ENCODE measurements at places on chromosomes 2 and 18.

DNA sequence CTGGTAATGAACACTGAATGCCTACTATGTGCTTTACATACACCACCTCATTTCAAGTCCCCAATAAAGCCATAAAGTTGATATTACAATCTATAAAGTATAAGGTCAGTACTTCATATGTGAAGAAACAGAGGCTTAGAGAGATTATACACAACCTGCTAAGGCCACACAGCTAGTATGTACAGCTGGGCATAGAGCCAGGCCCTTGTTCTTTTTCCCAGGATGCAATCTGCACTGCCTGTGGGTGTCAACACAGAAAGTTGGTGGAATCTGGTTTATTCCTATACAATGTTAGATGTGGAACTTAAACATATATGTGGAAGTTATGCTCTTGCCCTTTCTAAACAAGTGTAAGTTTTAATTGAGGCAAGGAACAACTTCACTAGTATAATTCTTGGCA is 32.8 kb downstream of the INSIG2 start:
- DNase-seq = no peak

- no peak for DNase-seq
These were observed 93.8 kb downstream of the CMPK2 start for GRCh38 chr2:6771634-6772611.

DNA sequence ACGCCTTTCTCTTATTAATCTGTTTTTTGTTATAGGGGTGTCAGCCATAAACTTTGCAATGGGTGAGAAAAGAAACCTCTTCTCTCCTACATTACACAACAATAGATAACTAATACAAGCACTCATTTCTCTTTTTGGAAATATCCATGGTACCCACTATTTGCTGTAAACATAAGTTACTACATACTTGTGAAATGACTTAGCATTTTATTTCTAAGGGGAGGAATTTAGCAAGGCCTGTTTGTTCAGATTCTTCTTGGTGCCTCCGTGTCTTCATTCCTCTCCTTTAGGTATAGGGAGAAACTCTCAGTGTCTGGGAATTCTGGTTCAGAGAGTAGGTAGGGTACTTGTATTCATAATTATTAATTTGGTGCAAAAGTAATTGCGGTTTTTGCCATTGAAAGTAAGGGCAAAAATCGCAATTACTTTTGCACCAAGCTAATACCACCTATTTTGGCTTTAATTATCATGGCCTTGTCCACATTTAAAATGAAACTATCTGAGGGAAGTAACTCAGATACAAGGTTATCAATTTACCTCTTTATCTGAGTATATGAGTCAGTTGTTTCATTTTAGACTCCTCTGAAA is 134.8 kb downstream of the MREG start:
- no peak for DNase-seq

DNA sequence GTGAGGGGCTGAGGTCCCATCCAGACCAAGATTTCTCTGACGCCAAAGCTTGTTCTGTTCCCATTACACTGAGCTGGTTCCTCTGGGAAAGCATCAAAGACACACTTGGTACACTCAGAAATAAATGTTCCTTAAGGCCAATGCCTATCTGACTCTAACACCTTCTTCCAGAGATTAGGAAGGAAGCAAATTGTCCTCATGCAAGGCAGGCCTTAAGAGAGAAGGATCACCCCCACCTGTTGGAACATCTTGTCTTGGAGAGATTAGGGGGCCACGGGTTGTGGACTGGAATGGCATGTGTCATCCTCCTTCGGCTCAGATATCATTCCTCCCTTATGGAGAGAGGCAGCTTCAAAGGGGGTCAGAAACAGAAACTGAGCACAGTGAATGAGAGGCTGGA is 100.2 kb downstream of the ANKRD44 start:
- DNase-seq = no peak

- DNase-seq = no peak
These were observed 18.2 kb downstream of the ADRA2B start for GRCh38 chr2:96097951-96098823.

DNA sequence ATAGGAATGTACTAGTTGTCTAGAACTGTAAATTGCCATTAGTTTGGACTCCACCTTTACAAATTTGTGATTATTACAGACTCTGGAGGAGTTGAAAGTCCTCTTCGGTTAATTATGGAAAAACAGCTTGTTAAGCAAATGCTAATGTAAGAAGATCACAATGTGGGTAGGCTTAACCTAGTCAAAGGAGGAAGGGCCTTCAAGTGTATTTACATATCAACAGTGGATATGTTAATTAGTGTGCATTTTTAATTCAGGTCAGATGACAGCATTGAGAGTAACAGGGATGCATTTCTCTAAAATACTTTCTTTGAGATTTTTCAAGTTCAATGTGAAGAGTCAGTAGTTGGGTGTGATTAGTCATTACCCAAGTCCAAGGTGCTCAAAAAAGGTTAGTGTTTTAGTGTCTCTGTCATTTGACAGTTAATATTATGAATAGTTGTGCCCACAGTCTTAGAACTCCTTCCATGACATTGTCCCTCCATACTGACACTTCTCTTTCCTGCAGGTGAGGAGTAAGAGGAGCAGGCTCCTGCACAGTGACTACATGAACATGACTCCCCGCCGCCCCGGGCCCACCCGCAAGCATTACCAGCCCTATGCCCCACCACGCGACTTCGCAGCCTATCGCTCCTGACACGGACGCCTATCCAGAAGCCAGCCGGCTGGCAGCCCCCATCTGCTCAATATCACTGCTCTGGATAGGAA is 28.0 kb downstream of the CD28 start:
- DNase-seq = no peak

GRCh38 chr18:46268671-46269070 is 164.5 kb downstream of the HAUS1 start:
- no peak for DNase-seq

DNA sequence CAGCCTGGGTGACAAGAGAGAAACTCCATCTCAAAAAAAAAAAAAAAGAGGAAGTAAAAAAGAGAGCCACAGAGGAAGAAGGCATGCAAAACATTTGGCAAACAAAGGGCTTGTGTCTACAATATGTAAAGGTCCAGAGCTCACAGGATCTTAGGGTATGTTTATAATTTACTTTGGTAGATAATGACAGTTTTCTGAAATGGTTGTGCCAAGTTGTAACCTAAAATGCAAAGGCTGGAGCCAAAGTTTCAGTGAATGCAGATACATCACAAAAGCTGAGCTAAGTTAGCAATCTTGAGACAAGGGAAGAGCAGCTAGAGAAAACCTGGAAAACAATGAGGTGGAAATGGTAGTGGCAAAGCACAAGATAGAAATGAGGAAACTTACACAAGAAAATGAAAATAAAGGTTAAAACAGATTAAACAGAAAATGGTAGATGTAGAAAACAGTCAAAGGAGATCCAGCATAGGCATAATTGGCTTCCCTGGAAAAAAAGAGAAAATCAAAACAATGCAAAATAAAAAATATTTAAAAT is 77.5 kb upstream of the HK2 start:
- no peak for DNase-seq

DNA sequence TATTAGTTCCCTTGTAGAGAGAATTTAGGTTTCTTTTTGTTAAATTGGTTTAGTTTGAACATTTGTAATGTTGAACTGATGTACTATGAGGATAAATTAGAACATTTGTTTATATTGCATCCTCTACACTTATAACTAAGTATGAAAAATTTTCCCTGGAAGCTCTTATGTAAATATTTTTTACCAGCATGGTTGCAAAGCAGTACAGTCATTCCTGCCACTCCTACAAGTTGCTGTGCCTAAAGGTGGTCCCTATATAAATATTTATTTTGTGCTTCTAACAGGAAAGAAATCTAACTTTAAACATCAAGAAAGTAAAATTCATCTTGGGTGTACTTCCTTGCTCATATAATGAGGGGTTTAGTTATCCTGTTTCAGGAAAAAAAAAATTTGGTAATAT is 14.2 kb downstream of the TWSG1 start:
- no peak for DNase-seq

DNA sequence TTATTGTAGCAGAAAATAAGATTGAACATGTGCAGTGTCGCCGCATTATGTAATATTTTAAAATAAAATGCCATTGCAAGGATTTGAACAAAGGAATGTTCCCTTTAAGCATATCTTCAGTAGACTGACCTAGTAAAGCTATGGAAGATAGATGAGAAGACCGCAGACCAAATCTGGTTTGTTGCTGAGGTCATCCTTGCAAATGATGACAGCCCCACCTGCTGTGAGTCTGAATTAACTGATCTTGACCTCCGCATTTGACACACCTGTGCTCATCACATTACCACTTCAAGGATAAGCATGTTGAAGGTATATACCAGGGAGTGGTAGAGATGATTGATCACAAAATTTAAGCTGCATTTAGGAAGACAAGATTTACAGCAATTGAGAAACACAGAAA is 96.2 kb downstream of the NYAP2 start:
- DNase-seq = no peak

DNA sequence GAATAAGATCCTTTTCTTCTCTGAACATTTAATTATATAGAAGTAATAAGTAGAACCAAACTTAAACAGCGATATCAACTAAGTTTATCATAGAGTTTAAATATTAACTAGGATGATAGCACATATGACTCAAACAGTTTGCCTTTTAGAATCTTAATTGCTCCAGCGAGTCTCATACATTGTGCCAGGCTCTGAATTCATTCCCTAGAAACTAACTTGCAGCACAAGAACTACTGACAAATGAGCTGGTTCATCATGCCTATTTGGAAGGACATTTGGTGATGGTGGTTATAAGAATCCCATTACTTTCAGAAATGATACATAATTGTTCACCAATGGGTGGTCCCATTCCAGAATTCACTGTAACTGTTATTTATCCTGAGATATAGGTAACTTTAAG is 1026.6 kb upstream of the DDX18 start:
- DNase-seq = no peak

GRCh38 chr2:69376403-69376802 is 10.6 kb downstream of the GFPT1 start:
- DNase-seq = no peak

- no peak for DNase-seq
These were observed 24.3 kb downstream of the OSBPL1A start for GRCh38 chr18:24373328-24373727.

DNA sequence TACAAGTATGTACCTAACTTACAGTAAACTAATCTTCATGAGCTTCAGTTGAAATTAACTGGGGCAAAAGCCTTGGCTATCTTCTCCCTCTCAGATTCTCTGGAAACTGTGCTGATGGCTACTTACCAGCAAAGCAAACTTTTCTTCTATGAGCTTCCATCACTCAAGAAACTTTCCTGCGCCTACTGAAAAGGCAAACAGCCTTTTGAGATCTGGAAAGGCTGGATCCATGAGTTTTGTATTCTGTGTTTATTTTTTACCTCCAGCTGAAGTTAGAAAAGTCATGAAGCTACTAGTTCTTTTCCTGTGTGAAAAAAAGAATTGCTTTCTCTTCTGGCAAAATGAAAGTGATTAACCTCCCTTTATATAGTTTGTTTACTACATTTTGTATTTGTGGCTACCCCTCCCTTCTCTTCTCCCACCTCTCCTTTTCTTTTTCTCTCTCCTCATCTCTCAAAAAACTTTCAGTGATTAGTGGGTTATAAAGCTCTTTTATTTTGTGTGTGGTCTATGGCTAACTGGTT is 49.2 kb upstream of the RNF152 start:
- no peak for DNase-seq

DNA sequence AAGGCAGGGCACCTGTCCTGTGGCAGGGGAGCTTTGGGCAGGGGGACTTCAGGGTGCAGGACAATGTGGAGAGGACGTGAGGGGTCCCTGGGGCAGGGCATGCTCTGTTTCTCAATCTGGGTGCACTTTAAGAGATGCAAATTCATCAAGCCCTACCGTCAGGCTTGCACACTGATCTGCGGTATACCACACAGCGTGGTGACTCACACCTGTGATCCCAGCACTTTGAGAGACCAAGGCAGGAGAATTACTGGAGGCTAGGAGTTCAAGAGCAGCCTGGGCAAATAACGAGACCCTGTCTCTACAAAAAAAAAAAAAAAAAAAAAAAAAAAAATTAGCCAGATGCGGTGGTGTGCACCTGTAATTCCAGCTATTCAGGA is 10.2 kb upstream of the GPC1 start:
- no peak for DNase-seq

- DNase-seq = no peak
These were observed 47.4 kb downstream of the RHOB start for GRCh38 chr2:20494241-20494640.

DNA sequence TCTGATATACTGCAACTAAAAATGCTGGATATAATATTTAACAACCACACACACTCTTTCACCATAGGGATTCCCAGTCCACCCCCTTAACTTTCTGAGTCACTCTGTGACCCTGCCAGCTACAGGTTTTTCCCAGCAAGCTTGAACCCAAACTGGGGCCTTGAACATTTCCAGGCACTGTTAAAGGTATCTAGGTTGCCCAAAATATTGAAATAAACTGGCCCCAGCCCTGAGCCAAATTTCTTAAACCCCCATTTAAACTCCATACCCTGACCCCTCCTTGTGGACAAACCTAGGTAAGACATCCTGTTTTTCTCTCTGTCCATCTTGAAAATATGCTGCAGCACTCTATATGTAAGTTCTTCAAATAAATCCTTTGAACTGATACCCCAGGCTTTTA is 19.7 kb upstream of the DCTN1 start:
- no peak for DNase-seq

GRCh38 chr2:70111752-70112591 is 24.7 kb downstream of the PCBP1 start:
- DNase-seq = no peak

DNA sequence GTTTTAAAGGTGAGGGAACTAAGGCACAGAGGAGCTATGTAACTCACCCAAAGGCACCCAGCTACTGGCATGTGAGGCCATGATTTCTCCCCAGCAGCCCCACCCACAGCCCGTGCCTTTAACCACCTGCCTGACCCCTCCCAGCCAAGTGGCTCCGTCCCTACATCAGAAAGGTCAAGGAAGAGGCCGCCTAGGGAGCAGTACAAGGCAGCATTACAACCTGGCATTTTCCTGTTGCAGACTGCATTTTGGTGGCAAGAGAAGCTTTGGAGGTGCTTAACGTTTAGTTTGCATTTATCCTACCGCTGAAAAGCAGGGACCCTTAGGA is 17.5 kb downstream of the STEAP3 start:
- DNase-seq = no peak

Data from DMS79 treated with DMSO at 0.1 percent for 48 hours (cell line).